ENCODE measurements at places on chromosomes 1 and 21.

- DNase-seq = no peak
- no peak overlapping the region for H3K27ac ChIP-seq
- H3K4me1 ChIP-seq = no peaks in the 10 kb centered on the region
- H3K4me3 ChIP-seq = no peak overlapping the region
Measured at GRCh38 chr1:221863635-221864034, 121.7 kb upstream of the DUSP10 start.

DNA sequence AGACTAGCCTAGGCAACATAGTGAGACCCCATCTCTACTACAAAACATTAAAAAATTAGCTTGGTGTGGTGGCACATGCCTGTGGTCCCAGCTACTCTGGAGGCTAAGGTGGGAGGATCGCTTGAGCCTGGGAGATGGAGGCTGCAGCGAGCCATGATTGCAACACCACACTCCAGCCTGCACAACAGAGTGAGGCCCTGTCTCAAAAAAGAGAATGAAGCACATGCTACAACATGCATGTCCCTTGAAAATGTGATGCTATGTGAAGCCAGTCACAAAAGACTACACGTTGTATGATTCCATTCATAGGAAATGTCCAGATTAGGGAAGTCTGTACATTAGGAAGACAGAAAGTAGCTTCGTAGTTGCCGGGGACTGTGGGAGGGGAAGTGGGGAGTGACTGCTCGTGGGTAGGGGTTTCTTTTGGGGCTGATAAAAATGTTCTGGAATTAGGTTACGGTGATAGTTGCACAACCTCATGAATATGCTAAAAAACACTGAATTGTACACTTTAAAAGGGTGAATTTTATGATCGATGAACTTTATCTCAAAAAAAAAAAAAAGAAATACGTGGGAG is 202.1 kb downstream of the KAZN start:
- no peak overlapping the region for H3K27ac ChIP-seq
- no peaks in the 10 kb centered on the region for H3K4me1 ChIP-seq
- H3K36me3 ChIP-seq = no peaks in the 10 kb centered on the region
- no peak overlapping the region for H3K4me3 ChIP-seq
- DNase-seq = no peak

GRCh38 chr1:156368889-156369684 is at the start of gene RHBG:
RHBG (plus strand) TSS chr1:156369211; CDS start chr1:156369250, 39 bp downstream.
- H3K27me3 ChIP-seq = no peaks in the 10 kb centered on the region
- peaks cover 11% of the 10 kb centered on the region for H3K4me1 ChIP-seq
- no peaks in the 10 kb centered on the region for H3K36me3 ChIP-seq
- DNase-seq = no peak

GRCh38 chr21:39954570-39954969 is 87.3 kb downstream of the PCP4 start:
- H3K27me3 ChIP-seq = peaks cover 5% of the 10 kb centered on the region
- no peak overlapping the region for H3K4me3 ChIP-seq
- no peak overlapping the region for H3K27ac ChIP-seq
- H3K36me3 ChIP-seq = no peaks in the 10 kb centered on the region
- no peaks in the 10 kb centered on the region for H3K4me1 ChIP-seq

DNA sequence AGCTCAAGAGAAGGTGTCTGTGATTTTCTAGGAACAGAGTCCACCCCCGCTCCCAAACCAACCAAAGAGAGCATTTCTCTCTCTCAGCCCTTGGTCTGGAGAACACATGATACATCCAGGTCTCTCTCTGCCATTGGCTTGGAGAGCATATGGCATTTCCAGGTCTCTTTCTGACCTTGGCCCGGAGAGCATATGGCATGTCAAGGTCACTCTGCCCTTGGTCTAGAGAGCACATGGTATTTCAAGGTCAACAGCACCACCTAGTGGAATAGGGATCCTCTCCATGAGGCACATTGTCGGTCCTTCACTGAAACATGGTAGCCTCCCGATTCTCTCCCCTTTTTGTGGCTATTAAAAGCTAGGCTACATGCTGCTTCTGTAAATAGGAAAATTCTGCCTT is 437.7 kb upstream of the OLFM3 start:
- no peaks in the 10 kb centered on the region for H3K36me3 ChIP-seq
- H3K27ac ChIP-seq = no peak overlapping the region
- H3K27me3 ChIP-seq = no peaks in the 10 kb centered on the region
- DNase-seq = no peak
- H3K4me1 ChIP-seq = no peaks in the 10 kb centered on the region

GRCh38 chr1:85049735-85050166 is 1.5 kb upstream of the MCOLN3 start:
- no peak overlapping the region for H3K27ac ChIP-seq
- H3K27me3 ChIP-seq = peaks cover 74% of the 10 kb centered on the region
- H3K36me3 ChIP-seq = no peaks in the 10 kb centered on the region
- DNase-seq = no peak
- H3K4me3 ChIP-seq = no peak overlapping the region

DNA sequence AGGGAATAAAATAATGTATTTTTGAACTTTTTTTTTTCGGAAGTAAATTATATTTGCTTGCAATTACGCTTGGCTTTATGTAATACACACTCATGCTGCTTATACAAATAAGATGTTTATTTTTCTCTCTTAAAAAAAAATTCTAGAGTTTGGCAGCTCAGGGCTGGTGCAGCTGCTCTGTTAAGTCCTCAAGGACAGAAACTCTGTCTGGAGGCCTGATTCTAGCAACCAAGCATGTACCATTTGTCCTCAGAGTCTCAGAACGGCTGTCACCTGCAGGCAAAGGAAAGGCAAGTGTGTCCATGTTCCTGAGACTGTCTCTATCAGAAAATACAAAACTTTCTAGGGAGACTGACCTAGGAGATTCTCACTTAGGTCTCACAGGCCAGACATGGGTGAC is 23.2 kb upstream of the CLDN17 start:
- H3K27me3 ChIP-seq = no peaks in the 10 kb centered on the region
- no peaks in the 10 kb centered on the region for H3K36me3 ChIP-seq
- no peak for DNase-seq
- no peaks in the 10 kb centered on the region for H3K4me1 ChIP-seq
